ENCODE measurements at places on chromosomes 4 and X.

DNA sequence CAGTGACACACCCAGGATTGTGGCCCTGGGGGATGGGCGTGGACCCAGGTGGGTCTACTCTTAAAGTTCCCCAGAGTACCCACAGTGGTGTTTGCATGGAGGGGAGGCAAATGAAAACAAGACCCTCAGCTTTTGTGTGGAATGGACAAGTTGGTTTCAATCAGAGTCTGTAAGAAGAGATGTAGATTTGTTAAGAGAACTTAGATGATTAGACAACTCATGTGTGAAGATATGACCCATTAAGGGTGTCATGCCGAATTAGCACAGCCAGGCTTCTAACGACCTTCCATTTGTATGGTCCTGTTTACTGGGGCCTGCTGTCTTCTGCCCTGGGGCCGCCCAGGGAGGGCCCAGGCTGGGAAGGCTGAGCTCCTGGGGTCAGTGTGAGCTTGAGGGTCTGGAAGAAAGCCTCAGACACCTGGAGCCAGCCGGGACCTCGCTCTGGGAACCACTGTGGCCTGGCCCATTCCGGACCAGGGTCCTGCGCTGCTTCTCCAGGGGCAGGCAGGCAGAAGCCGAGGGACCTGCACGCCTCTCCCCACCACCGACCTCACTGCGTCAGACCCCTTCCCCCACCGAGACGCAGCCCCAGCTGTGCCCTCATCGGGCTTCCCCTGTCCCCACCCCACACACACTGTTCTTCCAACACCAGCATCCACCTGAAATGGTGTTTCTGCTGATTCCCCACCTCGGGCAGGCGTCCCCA lies 20.4 kb downstream of the UVSSA start:
- DNase-seq = peak; percentile 6

GRCh38 chr4:107870236-107870635 lies 45.5 kb downstream of the SGMS2 start:
- DNase-seq = no peak

DNA sequence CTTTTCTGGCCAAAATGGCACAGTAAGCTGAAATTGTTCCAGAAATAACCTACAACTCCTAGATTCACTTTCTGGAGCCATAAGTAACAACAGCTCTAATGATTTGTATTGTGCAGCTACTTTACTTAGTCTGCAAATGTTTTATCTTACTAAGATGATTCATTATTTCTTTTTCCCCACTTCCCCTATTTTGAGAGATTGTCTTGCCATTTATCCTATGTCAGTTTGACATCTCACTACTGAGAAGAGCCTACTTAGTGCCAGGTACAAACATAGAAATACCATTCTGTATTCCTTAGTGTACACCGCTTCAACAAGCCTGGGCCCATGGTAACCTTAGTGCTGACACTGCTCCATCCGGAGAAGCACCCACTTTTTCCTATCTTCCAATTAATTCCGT lies 13.8 kb upstream of the STK26 start:
- no peak for DNase-seq

GRCh38 chr4:119498527-119498926 lies 130.1 kb downstream of the PDE5A start:
- no peak for DNase-seq

DNA sequence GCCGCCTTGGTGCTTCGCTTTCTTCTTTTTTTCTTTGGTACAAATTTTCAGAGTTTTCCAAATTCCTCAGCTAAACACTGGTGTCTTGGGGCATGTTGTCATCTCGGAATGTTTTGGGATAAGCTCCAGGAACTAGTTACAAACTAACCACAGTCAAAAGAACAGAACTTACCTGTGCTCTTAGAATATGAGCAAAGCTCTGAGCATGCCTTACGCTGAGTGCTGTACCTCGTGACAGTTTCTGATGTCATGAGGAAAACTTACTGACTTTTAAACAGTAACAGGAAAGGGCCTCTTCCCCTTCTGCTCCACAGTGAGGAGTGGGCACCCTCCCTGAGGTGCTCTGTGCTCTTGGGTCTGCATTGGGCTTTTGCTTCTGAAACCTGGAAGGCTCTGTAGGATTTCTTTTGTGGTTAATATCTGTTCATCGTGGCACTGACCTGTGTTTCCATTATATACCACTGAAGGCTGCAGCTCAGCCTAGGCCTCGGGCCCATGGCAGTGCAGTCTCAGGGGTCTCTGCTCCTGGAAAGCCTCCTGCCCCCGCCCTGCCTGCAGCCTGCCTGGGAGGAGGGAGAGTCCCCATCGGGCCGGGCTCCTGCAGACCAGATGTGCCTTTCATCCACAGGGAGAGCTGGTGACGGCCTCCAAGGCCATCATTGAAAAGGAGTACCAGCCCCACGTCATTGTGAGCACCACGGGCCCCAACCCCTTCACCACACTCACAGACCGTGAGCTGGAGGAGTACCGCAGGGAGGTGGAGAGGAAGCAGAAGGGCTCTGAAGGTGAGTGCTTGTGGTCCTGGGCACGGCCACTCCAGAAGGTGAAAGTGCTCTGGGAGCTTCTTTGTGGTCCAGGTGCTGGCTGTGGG lies 48.7 kb downstream of the NOP14 start:
- DNase-seq = no peak

DNA sequence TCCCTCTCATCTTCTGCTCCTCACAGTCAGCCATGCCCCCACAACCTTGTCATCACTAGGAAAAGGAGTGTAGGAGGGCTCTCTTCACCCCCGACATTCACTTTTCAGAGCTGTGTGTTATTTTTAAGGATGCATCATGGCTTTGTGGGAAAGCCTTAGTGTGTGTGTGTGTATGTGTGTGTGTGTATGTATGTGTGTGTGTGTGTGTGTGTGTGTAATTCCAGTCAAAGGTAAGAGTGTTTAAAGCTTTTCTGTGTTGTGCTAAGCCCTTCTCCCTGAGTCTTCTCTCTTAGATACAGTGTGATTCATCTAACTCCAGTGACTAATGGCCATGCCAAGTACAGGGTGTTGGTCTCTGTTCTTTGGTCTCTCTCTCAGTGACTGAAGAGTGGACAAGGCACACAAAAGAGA lies 76.6 kb downstream of the CHIC2 start:
- DNase-seq = no peak

DNA sequence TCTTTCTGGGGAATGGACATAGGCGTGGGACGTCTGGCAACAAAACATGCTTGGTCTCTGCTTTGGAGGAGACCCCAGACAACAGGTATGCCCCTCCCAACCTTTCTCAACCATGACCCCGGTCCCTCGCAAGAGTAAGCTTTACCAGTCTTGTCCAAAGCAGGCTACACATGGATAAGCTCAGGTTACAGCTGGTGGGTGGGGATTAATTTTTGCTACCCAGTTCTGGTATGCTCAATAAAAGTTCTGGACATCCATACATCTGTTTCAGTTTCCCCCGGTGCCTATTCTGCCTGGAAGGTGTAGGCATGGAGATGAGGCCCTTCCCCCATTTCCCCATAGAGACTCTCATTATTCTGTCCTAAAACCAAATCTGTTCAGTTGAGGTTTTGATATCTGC lies 54.5 kb upstream of the NOCT start:
- DNase-seq = peak; percentile 23

DNA sequence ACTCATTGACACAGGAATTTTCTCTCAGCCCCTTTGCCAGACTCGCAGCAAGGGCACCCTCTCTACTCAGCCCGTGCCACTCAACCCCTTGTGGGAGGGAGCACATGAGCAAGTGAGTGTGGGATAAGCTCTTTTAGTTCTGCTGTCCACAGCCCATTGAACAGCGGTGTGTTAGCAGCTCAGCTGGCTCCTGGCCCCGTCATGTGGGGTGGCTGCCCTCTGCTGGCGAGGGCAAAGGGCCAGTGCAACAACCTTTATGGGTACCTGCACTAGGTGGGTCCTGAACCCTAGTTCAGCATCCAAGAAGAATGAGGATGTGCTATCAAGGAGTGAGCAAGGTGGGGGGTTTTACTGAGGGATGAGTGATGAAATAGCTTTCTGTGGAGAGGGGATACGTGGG lies 85.0 kb upstream of the ZNF81 start:
- no peak for DNase-seq
